CD14-positive monocyte (primary cell): ENCODE measurements at places on chromosomes 7 and 10. TPM values are rescaled to one million over a fixed set of nuclear protein-coding genes. Genes with fewer than 3 reads are reported as not detected.

ZNF853 gene
- polyA plus RNA-seq: 0.11 and 0.15 TPM in 2 replicates

DNA sequence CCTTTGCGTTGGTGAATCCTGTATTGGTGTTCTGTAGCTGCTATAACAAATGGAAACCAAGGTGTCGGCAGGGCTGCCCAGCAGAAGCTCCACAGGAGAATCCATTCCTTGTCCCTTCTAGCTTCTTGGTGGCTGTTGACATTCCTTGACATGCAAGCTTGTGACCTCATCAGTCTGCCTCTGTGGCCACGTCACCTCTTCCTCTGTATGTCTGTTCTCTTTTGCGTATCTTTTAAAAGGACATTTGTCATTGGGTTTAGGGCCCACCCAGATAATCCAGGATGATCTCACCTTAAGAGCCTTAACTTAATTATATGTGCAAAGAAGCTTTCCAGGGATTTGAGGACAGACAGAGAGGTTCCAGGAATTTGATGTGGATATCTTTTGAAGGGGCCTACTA lies 15.3 kb upstream of the ZCCHC24 start:
- no peak for DNase-seq
- H3K27ac ChIP-seq: no peak overlapping the region
- H3K27me3 ChIP-seq: peaks cover 5% of the 10 kb centered on the region
- H3K4me3 ChIP-seq: no peak overlapping the region

GRCh38 chr10:7475939-7476338 lies 65.1 kb upstream of the SFMBT2 start:
- H3K27ac ChIP-seq: no peak overlapping the region
- peaks cover 43% of the 10 kb centered on the region for H3K4me1 ChIP-seq
- H3K4me3 ChIP-seq: no peak overlapping the region
- no peaks in the 10 kb centered on the region for H3K27me3 ChIP-seq

GRCh38 chr10:133255323-133255722 lies 17.7 kb downstream of the VENTX start:
- no peaks in the 10 kb centered on the region for H3K27me3 ChIP-seq
- no peak overlapping the region for H3K27ac ChIP-seq
- no peak overlapping the region for H3K4me3 ChIP-seq
- no peak for DNase-seq

GRCh38 chr10:132363921-132364593 lies 32.1 kb downstream of the LRRC27 start:
- no peaks in the 10 kb centered on the region for H3K4me1 ChIP-seq
- no peak for DNase-seq
- H3K27ac ChIP-seq: no peak overlapping the region

GRCh38 chr7:71131256-71132126 lies 453 bp upstream of the GALNT17 start:
- H3K27me3 ChIP-seq: peaks cover 13% of the 10 kb centered on the region
- H3K4me1 ChIP-seq: no peaks in the 10 kb centered on the region
- no peak for DNase-seq
- no peak overlapping the region for H3K27ac ChIP-seq
